ENCODE measurements at places on chromosomes 5 and 9.

- no peak for DNase-seq
Observed at GRCh38 chr9:14296495-14297113, 17.3 kb downstream of the NFIB start.

DNA sequence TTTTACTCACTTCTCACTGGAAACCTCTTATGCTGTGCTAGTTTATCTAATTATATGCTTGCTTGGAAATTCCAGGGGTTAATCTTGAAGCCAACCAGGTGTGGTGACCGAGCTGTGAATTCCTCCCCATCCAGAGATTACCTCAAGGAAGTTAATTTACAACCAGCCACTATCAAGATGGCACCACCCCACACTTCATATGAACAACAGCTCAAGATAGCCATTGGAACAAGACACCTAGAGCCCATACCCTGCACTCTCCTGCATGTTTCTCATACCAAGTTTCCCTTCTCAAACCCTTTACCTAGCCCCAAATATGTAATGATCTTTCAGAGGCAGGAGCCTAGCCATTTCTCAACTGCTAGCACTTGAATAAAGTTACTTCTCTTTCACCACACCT, 2156.9 kb upstream of the C9orf72 start:
- DNase-seq: no peak

- no peak for DNase-seq
Observed at GRCh38 chr9:95409650-95410426, 92.3 kb upstream of the FANCC start.

DNA sequence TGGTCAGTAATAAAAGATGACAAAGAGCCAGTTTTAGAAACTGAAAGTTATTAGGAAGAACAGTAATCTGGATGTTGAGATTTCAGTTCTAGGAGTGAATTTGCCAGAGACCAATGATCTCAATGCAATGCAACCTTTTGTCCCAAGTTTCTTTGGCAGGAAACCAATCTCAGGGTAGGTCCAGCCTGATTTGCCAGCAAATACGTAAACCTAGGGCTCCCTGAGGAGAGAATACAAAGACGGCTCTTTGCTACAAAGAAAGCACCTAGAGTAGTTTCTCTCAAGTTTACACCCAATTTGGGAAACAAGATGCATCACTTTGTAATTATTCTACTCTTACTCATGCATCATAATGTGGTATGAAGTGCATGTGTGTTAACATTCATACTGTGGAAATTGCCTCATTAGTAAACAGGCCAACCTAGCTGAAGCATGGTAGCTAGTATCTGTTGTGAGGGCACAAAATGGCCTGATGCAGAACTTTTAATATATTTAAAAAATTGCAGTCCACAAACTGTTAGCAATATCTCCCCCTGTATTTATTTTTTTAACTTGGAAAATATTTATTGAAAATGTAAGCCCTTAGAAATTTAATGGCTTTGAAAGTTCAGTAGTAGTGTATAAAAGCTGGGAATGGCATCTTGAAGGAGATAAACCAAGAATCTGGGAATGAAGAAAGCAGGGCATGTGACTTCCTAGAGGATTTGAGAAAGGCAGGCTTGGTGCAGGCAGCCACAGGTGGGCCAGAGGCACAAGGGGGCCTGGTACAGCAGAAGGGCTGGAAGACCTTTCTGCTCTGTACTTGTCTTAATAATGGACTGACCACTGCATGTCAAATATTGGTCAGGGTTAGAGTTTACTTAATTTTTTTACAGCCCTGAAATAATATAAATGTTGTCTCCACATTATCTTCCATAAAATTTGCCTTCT, 59.5 kb downstream of the MAST4 start:
- DNase-seq: no peak

- no peak for DNase-seq
Observed at GRCh38 chr9:17520268-17521064, 58.4 kb upstream of the SH3GL2 start.

- no peak for DNase-seq
Observed at GRCh38 chr5:112958093-112959088, 18.2 kb upstream of the DCP2 start.

DNA sequence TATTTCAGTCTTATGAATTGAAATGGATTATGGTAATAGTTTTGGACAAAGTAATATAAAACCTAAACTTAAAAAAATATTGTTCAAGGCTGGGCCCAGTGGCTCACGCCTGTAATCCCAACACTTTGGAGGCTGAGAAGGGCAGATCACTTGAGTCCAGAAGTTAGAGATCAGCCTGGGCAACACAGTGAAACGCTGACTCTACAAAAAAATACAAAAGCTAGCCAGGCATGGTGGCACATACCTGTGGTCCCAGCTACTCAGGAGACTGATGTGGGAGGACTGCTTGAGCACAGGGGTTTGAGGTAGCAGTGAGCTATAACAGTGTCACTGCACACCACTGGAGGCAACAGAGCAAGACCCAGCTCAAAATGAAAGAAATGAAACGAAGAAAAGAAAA, 81.9 kb downstream of the SCAI start:
- no peak for DNase-seq

DNA sequence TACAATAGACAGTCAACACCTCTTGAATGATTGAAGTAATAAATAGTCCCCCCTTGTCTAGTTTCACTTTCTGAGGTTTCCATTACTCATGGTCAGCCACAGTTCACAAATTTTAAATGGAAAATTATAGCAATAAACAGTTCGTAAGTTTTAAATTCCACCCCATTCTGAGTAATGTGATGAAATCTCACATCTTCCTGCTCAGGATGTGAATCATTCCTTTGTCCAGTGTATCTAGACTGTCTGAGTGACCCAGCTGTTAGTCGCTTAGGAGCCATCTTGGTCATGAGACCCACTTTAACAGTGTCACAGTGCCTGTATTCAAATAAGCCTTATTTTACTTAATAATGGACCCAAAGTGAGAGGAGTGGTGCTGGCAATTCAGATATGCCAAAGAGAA, 311.6 kb upstream of the PRR16 start:
- DNase-seq: no peak

DNA sequence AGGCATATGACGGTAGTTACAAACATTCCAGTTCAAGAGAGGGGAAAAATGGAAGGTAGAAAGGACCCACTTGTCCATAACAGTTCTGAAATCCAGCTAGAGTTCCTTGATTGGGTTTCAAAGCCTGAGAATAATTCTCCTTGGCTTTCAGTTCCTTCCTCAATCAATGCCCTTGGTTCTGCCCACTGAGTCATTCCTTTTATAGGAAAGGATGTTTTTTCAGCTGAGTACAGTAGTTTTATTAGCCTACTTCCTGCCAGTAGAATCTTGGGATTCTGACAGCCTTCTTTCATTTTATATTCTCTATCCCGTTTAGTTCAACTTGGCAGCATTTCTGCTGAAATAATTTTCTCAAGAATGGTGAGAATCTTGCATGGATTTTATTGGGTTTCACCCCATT, 386.9 kb upstream of the SMC2 start:
- no peak for DNase-seq

DNA sequence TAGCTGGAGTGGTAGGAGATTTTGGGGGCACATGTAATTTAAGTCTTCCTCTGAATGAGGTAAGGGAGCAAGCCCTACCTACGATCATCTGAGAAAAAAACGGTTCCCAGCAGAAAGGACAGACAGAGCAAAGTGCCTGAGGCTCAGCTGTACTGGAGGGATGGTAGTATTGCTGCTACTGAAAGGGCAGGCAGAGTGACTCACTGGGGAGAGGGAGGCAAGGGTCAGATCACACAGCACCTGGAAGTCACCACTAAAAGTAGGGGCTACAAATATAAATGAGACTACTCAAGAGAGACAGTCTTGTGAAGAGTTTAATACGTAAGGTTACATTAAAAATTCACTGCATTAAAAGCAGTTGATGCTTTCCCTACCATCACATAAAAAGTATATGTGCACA, 75.9 kb downstream of the NFIB start:
- no peak for DNase-seq

DNA sequence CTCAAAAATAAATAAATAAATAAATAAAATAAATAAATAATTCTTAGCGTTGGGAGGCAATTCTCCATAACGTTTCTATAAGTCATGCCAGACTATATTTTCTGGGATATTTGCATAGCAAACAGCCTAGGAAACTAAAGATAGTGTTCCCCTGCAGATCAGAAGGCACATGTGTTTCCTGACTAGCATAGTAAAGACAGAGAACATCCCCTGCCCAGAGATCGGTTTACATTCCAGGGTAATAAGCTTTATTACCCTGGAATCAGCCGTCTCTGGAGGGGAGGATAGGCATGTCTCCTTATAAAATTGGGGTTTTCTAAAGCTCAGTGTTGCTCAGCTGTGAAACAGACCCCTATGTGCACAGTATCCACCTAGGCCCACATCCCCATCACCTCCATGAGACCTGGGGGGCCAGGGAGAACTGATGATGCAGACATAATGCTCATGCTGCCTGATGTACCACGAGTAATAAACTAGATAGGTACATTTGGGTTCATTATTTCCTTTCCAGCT, 36.9 kb upstream of the IFNK start:
- no peak for DNase-seq

- DNase-seq: no peak
Observed at GRCh38 chr5:9720361-9720760, 90.2 kb upstream of the TAS2R1 start.

- peak; percentile 32 for DNase-seq
Observed at GRCh38 chr9:130626249-130626996, 38.0 kb upstream of the PRDM12 start.

DNA sequence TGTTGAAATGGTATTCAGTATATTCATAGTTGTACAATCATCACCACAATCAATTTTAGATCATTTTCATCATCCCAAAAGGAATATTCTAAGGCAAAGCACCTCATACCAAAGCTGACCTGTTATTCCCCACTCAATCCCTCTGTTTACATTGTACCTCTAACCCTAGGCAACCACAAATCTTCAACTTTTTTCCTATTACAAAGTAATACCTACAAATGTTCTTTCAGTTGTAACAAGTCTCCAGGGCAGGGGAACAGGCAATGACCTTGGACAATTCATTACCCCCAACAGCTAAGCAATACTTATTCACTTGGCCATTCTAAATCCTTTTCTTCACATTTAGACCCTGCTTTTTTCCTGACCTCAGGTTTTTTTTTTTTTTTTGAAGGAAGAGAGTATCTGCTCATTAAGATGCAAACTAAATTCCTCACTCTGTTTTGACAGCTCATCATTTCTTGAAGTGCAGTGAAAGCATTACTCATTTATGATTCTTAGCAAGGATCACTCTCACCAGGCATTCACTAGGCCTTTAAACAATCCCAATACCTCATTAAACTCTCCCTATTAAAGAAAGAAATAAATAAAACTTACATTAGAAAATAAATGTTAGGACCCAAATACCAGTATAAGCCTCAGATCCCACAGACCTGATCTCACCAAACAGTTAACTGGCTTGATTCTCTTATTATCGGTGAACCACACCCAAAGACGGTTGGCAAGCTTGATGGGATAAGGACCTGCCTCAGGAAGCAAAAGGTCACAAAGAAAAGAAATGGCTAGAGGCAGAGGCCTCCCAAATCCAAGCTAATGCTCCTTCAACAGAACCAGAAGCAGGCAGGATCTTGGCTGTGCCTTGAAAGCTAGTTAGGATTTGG, 15.3 kb downstream of the MTMR12 start:
- no peak for DNase-seq

- no peak for DNase-seq
Observed at GRCh38 chr5:180128671-180129261, 57.2 kb upstream of the RNF130 start.

GRCh38 chr5:162289489-162289888, 221.9 kb downstream of the GABRG2 start:
- DNase-seq: no peak

DNA sequence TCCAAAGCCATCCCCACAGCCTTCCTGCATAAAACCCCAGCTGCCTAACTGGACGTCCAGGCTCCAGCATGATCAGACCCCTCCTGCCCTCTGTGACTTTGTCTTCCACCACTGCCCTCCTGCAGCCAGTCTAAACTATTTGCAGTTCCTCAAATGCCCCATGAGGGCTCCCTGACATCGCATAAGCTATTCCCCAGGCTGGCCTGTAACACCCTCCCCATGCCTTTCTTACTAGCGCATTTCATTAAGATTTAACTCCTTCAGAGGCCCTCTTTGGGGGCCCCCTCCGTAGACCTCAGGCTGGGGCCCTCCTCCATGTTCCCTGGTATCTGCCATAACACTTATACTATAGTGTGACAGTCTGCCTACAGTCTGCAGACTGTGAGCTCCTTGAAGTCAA, 15.5 kb upstream of the SMIM23 start:
- DNase-seq: no peak

- DNase-seq: no peak
Observed at GRCh38 chr5:40089269-40089668, 590.4 kb upstream of the PTGER4 start.

All from HEK293T (cell line).